ENCODE measurements at places on chromosomes 2 and 18.

- no peak for DNase-seq
Observed at GRCh38 chr18:63817441-63818051, 42.3 kb downstream of the SERPINB7 start.

- DNase-seq: no peak
Observed at GRCh38 chr2:102122115-102122514, 20.4 kb upstream of the IL1R1 start.

DNA sequence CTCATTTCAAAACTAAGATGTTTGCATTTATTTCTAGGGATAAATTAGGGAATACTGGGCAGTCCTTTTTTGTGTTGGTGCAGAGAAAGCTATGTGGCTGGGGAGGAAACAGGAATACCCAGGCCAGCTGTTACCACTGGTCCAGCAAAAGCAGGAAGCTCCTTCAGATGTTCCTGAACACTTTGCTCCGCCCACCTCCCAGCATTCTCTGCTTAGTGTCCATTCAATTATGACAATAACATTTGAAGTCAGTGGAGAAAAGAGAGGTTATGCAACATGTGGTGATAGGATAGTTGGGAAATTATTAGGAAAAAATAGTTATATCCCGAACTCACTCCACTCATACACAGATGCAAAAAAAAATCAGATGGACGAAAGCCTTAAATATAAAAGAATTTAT lies 22.1 kb upstream of the ARPC2 start:
- DNase-seq: no peak

DNA sequence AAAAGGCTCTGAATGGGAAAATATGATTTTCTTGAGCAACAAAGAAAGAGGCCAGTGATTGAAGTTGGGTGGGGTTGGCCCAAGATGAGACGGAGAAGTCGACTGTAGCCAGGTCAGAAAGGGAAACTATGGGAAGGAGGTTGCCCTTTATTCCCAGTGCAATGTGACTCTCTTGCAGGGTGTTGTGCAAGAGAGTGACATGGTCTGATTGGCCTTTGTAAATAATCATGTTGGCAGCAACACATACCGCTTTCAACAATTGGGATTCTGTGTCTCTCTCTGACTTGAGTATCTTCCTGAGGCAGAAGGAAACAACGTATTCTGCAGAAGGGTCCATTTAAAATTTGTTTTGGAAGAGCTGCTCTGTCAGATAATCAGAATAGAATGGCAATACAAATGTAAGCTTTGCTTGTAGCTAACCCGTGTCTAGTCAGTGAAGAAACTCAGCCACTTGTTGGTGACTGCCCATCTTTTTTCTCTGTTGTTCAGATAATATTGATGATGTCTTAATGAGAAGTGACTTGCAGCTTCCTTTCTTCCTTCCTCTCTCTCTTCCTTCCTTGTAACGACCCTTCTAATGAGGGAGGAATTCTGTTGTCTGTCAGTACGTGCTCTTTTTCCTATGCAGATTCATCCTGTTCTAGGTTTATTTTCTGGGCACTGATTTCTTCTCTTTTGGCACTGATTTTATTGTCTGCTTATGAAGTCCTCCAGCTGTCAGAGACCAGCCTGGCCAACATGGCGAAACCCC lies 311.0 kb upstream of the FAM98A start:
- no peak for DNase-seq

- DNase-seq: peak; percentile 17
Observed at GRCh38 chr18:48797841-48798255, 152.9 kb downstream of the SMAD7 start.

Data from NCI-H2081 (cell line).